ENCODE measurements at places on chromosomes 11 and 22. TPM values are rescaled to one million over a fixed set of nuclear protein-coding genes. Genes with fewer than 3 reads are reported as not detected.

DNA sequence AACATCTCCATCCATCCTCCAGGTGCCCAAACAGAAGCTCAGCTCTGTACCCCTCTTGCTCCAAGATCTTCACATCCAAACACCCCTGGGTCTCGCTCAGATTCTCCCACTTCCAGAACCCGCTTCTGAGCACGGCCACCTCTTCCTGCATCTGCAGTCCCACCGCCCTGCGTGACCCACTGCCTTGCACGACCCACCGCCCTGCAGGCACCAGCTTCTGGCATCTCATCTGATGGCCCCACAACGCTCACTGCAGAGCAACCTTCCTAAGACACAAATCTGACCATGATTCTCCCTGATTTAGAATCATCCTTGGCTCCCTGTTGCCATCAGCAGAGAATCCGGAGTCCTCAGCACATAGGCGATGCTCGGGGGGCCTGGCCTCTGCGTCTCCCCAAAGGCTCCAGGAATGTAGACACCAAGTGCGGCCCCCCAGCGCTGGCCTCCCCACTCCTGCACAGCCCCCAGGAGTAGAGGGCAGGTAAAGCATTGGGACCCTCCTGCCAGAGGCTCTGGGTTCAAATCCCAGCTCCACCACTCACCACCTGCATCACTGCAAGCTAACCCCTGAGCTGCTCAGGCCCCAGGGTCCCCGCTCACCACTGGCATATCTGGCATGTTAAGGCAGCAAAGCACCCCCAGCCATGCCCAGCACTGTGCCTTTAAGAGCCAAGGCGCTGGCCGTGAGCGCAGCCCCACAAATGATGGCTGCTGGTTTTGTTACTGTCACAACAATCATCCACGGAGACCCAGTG, 459.3 kb downstream of the BRD1 start:
- no peak overlapping the region for H3K27ac ChIP-seq
- DNase-seq: peak; percentile 40
- H3K4me1 ChIP-seq: no peaks in the 10 kb centered on the region
- H3K4me3 ChIP-seq: no peak overlapping the region
- H3K36me3 ChIP-seq: no peaks in the 10 kb centered on the region

Gene FOLR2
- total RNA-seq: 22.8 TPM

DNA sequence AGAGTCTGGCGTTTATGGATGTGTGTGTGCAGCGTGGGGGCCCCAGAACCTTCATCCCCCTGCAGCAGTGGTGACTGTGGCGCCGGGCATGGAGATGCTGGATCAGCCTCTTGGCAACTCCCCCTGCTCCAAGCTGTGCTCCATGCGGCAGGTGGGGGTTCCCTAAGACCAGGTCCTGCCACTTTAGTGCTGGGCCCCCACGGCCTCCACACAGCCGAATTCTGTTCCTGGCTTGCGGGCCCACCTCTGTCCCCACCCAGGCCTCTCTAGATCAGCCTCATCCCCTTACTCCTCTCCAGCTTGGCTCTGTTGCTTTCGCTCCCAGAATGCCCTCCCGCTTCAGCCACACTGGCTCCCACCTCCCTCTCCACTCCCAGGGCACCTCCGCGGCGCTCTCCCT, 59.6 kb downstream of the TRMU start:
- H3K4me3 ChIP-seq: no peak overlapping the region
- DNase-seq: no peak
- H3K36me3 ChIP-seq: peaks cover 6% of the 10 kb centered on the region
- no peak overlapping the region for H3K27ac ChIP-seq

GRCh38 chr11:86292912-86293616, 9.0 kb upstream of the HIKESHI start:
- H3K4me3 ChIP-seq: no peak overlapping the region
- no peaks in the 10 kb centered on the region for H3K4me1 ChIP-seq
- H3K27ac ChIP-seq: no peak overlapping the region
- no peaks in the 10 kb centered on the region for H3K36me3 ChIP-seq
- no peaks in the 10 kb centered on the region for H3K27me3 ChIP-seq

DNA sequence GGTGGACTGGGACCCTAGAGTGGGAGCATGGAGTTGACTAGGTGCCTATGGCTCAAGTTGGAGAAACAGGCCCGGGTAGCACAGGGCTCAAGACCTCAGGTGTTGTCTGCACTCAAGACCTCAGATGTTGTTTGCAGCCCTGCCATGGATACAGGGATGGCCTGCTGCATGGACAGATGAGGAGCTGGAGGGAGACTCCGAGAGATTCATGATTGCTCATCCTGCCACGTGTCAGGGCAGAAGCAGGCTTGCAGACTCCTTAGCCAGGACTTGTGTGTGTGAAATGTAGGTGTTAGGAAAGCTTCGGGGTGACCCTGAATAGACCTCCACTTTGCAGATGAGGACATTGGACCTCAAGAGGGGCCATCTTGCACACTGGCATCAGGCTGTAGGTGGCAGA, 921 bp downstream of the CCDC116 start:
- H3K27ac ChIP-seq: no peak overlapping the region
- H3K36me3 ChIP-seq: no peaks in the 10 kb centered on the region
- H3K4me3 ChIP-seq: no peak overlapping the region

Gene APOL5
- not detected for total RNA-seq

Gene TCN1
- total RNA-seq: not detected

Gene HIC2
- 5.1 TPM for total RNA-seq

Gene JAML
- 87.9 TPM for total RNA-seq

DNA sequence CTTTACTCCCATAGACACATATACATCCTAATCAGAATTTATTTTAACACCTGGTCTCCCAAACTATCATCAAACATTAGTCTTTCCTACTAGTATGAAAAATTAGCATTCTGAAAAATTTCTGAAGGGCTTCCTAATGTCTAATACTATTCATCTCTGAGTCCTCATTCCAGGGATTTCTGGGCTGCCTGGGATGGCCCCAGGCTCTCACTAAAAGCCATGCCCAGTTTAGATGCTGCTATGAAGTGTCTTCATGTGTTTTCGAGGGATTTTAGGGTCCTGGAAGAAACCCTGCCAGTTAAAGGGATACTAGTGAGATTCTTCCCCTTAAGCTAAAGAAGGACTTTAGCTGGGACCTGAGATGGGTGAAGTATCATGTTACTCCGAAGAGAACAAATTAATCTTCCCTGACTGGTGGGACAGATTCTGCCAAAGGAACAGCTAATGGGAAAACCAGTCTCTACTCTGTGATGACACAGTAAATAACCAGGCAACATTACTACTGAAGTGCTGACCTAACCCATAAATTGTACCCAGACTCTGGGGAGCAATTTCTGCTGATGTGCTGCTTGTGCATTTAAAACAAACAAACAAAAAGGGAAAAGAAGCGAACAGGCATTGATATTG, 342.6 kb downstream of the SOX6 start:
- no peaks in the 10 kb centered on the region for H3K36me3 ChIP-seq
- H3K4me3 ChIP-seq: no peak overlapping the region
- H3K27me3 ChIP-seq: no peaks in the 10 kb centered on the region
- DNase-seq: no peak
- no peaks in the 10 kb centered on the region for H3K4me1 ChIP-seq

DNA sequence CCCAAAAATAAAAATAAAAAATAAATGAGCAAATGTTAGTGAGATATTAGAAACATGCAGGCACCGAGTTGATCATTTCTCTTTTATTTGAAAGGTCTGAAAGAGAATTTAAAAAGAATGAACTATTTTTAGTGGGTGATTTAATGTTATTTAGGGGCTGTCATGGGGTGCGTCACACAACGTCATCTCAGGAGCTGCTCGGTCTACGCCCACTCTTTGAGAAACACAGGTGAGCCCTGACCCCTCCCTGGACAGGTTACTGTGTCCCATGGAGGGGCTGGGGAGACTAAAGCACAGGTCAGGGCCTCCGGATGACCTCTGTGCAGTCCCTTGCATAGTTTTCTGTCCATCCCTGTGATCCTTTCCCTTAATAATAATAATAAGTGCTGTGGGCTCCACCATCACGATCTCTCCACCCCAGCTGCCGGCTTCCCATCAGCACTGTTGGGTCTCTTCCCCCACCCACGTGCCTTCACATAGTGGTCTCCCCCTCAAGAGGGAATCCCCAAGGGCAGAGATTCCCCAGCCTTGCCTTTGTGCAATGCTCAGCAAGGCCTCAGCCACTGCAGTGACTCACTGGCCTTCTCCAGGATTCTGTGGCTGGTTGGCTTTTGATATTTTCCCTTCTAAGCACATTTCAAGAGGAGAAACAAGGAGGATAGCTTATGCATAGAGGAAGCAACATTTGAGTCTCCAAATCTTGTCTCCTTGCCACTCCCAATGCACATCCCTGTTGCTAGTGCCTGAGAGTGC, 159.9 kb downstream of the TTC17 start:
- H3K27me3 ChIP-seq: peaks cover 10% of the 10 kb centered on the region
- no peak overlapping the region for H3K4me3 ChIP-seq
- H3K4me1 ChIP-seq: no peaks in the 10 kb centered on the region
- no peaks in the 10 kb centered on the region for H3K36me3 ChIP-seq

All from upper lobe of right lung (tissue), 1 donor.